Stimulated activated CD8-positive, alpha-beta memory T cell treated with anti-CD3 and anti-CD28 coated beads, Interleukin-15, amount 100 ng/mL, for 24 hours (primary cell): ENCODE measurements at places on chromosomes 6 and 20.

DNA sequence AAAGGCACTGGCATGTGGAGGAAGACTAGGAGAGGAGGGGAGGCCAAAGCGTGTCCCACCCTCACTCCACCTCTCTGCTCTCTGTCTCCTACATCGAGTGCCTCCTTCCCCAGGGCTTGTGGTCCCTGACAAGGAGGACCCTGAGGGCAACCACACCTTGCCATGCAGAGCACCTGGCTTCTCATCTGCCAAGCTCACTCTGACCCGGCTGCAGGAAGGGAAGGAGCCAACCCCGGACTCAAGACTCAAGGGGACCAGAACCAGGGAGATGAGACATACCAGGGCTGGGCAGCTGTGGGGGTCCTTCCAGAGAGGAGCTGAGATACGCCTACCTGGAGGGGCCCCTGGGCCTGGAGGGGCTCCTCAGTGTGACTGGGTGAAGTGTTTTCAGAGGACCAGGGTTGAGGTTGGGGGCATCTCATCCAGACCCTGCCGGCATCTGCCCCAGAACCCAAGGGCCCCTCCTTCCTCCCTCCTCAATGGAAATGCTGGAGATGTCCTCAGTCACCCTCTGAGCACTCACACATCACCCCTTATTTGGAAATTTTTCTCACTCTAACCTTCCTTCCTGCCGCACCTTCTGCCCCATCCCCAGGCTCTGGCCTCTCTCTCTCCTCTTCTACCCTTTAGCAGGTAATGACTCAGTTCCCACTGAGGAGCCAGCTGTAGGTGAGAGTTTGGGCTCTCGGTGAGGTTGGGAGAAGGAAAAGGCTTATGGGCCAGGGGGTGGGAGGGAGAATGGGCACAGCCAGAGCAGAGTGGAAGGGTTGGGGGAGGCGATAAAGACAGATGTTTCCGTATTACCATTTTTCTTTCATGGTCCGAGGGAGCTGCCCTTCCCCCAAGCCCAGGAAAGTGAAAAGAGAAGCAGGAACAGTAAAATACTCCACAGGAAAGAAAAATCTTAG lies 32.0 kb upstream of the POU5F1 start:
- no peak for DNase-seq

GRCh38 chr6:74731931-74732330 lies 473.9 kb downstream of the COL12A1 start:
- DNase-seq = no peak

DNA sequence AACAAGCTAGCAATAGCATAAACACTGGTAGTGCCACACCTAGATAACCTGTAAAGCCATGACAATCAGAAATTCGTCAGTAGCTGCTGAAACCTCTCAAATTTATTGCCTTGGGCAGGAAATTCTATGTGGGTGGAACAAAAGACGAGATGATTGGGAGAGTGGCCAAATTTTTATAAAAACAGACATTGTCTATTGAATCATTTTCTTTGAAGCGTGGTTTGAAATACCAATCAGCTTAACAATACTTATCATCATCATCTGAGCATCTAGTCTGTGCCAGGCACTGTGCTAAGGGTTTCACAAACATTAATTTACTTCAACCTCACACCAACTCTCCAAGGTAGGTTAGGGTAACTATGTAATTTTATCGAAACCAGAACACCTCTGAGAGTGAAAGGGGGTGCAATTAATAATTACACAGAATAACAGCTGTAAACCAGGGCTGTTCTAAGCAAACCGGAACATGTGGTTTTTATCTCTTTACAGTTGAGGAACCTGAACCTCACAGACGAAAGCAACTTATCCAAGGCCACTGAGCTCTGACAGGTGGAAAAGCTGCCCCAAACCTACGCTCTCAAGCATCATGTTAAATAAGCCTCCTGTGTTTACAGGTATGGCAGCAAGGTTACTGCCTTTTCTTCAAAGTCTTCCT lies 43.4 kb downstream of the NHSL1 start:
- DNase-seq = no peak

GRCh38 chr20:61115364-61116065 lies 136.5 kb upstream of the CDH4 start:
- no peak for DNase-seq

DNA sequence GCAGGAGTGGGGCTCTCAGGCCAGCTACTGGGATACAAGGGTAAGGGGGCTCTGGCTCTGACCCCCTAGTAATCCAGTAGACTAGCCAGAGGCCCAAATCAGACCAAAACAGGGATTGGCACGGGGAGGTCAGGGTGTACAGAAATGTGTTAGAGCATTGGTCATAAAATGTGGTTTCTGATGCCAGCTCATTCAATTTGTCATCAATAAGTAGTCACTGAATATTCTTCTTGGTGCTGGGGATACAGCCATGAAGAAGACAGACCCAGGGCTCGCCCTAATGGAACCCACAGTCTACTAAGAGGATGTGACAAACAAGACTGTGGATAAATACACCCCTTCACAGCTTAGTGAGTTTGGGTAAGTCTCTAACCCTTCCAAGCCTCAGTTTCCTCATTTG lies 11.1 kb downstream of the MAP1LC3A start:
- no peak for DNase-seq

DNA sequence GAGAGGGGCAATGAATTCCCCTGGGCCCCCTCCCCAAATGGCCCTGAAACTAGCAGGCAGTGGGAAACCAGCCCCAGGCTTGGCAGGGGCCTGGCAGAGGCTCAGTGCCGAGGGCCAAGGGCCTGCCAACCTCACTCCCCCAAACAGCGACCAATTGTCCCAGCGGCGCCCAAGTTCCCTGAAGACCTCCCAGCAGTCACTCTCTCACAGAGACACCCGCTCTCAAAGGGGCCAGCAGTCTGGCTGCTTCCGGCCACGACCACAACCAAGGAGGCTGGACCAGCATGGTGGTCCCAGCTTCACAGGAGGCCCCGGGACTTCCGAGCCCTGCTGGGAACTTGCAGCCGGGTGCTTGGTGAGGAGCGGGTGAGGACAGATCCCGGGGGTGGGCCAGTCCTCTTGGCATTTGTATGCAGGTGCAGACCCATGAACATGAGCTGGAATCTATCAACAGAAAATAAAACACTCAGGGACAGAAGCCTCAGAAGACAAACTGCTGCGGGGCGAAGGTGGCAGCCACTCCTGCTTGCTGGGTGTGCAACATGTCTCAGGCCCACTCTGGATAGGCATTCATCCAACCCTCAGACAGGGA lies 17.5 kb upstream of the SIRPA start:
- DNase-seq = no peak

GRCh38 chr6:14596410-14596809 lies 478.8 kb downstream of the CD83 start:
- DNase-seq = no peak

- DNase-seq = no peak
Measured at GRCh38 chr6:132964101-132964867, 149.9 kb downstream of the RPS12 start.

GRCh38 chr6:43733471-43734293 lies 36.3 kb upstream of the VEGFA start:
- no peak for DNase-seq

GRCh38 chr6:166382500-166382932 lies 224 bp downstream of the MPC1 start:
- DNase-seq = no peak
